ENCODE measurements at places on chromosomes 12 and 14.

- DNase-seq: no peak
These were observed 60.3 kb downstream of the KLRG1 start for GRCh38 chr12:9049520-9050133.

GRCh38 chr14:68840454-68840853 lies 47.6 kb upstream of the ZFP36L1 start:
- DNase-seq: no peak

- peak; percentile 84 for DNase-seq
These were observed 1.6 kb upstream of the ATP2B1 start for GRCh38 chr12:89709995-89710872.

GRCh38 chr12:111440152-111440551 lies 34.4 kb downstream of the SH2B3 start:
- DNase-seq: no peak

DNA sequence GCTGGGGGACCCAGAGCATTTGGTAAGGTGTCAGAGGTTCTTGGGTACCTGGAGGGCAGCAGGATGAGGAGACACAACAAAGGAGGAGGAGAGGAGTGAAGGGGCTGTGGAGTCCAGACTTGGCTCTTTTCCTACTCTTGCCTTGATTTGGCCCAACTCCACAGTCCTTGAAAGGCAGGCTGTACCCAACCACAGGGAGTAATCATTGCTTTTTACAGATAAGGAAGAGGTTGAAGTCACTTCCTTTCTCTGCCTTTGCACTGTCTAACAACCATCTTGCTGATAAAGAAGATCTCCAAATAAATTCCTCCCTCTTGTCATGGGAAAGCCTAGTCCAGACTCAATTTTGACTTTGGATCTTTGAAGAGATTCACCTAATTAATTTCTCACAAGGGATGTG lies 226.8 kb upstream of the HMGA2 start:
- no peak for DNase-seq
